ENCODE measurements at places on chromosomes 13 and 19.

DNA sequence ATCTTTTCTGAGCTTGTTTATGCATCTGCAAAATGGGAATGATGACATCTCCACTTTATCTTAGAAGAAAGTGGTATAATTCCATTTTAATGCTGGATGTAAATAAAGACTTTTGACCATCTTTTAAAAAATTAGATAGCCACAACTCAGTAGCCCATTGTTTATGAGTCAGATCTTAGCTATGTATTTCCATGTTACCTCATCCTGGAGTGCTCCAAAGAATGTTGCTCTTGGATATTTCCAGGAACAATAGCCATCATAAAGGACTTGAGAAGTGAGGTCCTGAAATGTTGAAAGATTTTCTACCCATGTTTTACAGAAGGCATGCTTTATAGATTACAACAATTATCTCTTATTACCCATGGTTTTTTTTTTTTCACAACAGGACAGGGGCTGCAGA is 229.3 kb upstream of the EDNRB start:
- DNase-seq = peak; percentile 85

DNA sequence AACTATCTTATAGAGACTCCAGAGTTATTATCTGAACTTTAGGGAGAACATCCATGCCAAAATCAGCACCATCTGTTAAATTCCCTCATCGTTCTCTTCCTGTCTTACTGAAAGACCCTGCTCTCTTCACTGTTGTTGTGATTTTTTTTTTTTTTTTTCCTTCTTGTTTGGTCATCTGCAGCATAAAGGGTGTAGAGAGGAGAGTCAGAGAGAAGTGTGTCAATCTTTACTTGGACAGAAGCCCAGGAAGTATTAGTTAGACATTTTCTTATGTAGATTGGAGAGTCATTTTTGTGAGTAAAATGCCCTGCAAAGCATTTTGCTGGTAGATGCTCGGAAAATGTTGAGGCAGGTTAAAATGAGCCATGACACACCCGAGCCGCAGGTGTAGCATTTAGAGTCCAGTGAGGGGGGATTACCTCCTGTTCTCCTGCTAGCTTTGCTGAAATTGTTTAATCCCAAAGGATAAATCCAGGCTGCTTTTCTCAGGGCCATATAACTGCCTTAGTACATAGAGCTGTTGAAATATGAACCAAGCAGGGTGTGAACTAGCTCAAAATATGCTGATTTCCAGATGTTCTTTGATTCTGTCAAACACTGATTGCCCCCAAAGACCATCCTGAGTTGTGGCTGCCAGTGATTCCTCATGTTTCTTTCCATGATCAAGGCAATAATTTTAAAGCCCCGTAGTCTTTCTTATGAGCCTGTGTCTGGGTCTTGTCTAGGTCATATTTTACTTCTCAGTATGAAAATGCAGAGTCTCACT is 143.5 kb downstream of the DCT start:
- DNase-seq = no peak

DNA sequence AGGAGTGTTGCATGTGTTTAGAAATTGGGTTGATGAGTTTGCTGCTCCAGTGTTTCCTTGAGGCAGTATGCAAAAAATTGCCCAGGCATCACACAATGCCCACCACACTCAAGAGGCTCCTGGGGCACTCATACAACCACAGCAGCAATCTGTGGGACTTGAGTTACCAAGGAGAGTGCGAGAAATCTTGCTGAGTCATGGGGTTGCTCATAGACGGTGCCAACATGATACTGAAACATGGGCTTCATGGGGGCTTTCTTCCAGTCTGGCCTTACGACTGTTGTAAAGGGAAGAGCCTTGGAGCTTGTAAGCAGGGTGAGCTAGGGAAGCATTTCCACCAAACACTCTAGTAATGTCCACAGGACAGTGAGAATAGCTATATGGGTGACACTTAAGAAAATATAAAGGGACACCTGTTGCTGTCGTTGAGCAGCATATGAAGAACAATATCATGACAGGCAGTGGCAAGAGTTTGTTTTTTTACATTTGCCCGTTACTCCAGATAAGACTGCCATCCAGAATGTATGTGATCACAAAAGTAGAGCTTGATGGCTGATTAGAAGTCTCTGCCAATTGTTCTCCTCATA is 1237.4 kb downstream of the UQCRFS1 start:
- DNase-seq = no peak

- peak; percentile 47 for DNase-seq
Observed at GRCh38 chr19:33302974-33303790, 848 bp upstream of the CEBPA start.

- DNase-seq = no peak
Observed at GRCh38 chr19:27735314-27735713, 1477.6 kb downstream of the UQCRFS1 start.

- DNase-seq = peak; percentile 4
Observed at GRCh38 chr13:64453831-64454230, 2776.3 kb downstream of the PCDH9 start.

- DNase-seq = no peak
Observed at GRCh38 chr19:18984251-18984650, 43.2 kb upstream of the HOMER3 start.

All from AG10803 (cell line).